ENCODE measurements at places on chromosomes 13 and 19. TPM values are rescaled to one million over a fixed set of nuclear protein-coding genes. Genes with fewer than 3 reads are reported as not detected.

The CD79A gene
- total RNA-seq = not detected

The TINCR gene
- total RNA-seq = 14.8 TPM

The ZNF611 gene
- 1.0 TPM for total RNA-seq

The GSX1 gene
- not detected for total RNA-seq

The COMP gene
- not detected for total RNA-seq

The CCL25 gene
- total RNA-seq = not detected

The SPPL2B gene
- total RNA-seq = 22.9 TPM

The RFXAP gene
- 1.9 TPM for total RNA-seq

The ZNF20 gene
- total RNA-seq = 2.9 TPM

The GPC5 gene
- total RNA-seq = not detected

The ZFP28 gene
- 5.0 TPM for total RNA-seq

The ZNF577 gene
- total RNA-seq = 5.0 TPM

The FUT1 gene
- total RNA-seq = 8.0 TPM

The ZNF256 gene
- 3.7 TPM for total RNA-seq

The CEACAM4 gene
- not detected for total RNA-seq

The KLK3 gene
- not detected for total RNA-seq

The KCNN1 gene
- not detected for total RNA-seq

The NCAN gene
- not detected for total RNA-seq

The SLAIN1 gene
- total RNA-seq = 0.56 TPM

The ACER1 gene
- total RNA-seq = not detected

The PSPN gene
- total RNA-seq = 0.19 TPM

The GDF15 gene
- total RNA-seq = 19.5 TPM

The FAM83E gene
- total RNA-seq = 2.0 TPM

The ZNF837 gene
- total RNA-seq = 3.1 TPM

The DNAJC15 gene
- 15.3 TPM for total RNA-seq

The PRX gene
- total RNA-seq = 1.6 TPM

The KLK2 gene
- total RNA-seq = not detected

The ATXN8OS gene
- not detected for total RNA-seq

The ADGRE3 gene
- total RNA-seq = not detected

The C19orf67 gene
- total RNA-seq = not detected

The CAPN12 gene
- total RNA-seq = 8.9 TPM

The SIGLEC8 gene
- total RNA-seq = not detected

The ZNF536 gene
- not detected for total RNA-seq

The COX7A1 gene
- total RNA-seq = 0.35 TPM

The CEACAM18 gene
- not detected for total RNA-seq

The SAE1 gene
- 111 TPM for total RNA-seq

The VSTM2B gene
- total RNA-seq = not detected

The FFAR3 gene
- total RNA-seq = not detected

The DKKL1 gene
- not detected for total RNA-seq

The SLC15A1 gene
- total RNA-seq = 0.33 TPM

The KIR2DL4 gene
- not detected for total RNA-seq

The BCAM gene
- total RNA-seq = 97.8 TPM

The ATP8A2 gene
- total RNA-seq = under 0.01 TPM

The ATP11A gene
- total RNA-seq = 4.8 TPM

Data from airway epithelial cell (primary cell).